ENCODE measurements at places on chromosomes 13 and 19.

GRCh38 chr13:75587679-75588078 lies 38.1 kb downstream of the UCHL3 start:
- no peak for DNase-seq

DNA sequence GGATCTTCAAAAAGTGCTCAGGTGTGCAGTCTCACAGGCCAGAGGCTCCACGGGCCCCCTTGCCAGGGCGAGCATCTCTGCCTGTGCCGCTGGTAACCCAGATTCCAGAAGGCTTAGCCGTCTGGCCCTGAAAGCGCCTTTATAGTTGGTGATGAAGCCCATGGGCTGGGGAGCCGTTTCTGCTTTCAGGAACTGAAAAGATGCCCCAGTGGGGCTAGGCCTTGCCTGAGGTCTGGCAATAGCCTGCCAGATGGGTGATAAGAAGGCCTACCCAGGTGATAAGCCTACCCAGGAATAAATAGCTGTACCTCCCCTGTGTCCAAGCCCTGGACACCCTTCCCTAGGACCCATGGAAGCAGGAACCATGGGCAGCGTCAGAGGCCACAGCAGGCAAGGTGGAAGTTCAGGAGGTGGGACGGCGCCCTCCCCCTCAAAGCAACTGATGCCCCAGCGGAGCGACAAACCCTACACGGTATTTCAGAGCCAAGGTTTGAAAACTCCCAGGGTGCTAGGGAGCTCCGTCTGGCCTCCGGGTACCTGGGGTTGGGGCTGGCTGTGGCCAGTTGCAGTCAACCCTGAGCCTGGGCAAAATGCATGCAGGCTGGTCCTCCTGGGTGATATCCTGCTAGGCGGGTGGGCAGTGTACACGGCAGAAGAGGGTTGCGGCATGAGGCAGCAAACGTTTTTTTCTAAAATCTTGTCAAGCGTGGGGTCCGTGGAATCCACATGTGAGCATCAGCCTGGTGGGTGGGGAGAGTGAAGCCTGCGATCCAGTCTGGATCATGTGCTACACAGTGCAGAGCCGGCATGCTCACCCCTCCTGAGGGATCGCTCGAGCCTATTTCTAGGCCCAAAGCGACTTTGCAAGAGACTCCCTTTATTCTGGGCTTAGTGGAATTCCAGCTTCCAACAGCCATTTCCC lies 45.3 kb downstream of the ACTN4 start:
- no peak for DNase-seq

DNA sequence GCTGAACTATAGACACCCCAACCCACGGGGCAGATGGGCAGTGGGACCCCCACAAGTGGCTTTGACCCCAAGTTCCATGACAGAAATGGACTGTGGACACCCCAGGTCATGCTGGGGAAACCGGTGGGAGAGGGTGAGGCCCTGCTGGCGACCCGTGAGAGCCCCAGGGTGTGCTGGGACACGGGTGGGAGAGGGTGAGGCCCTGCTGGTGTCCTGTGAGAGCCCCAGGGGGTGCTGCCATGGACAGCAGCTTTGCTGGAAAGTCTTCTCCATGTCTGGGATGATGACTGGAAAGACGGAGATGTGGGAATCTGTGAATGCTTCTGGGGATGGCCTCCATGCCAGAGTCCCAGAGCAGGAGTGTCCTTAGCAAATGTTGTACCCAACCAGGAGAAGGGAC lies 148.4 kb downstream of the URI1 start:
- no peak for DNase-seq

GRCh38 chr19:10567656-10568055 lies 1.1 kb downstream of the CDKN2D start:
- no peak for DNase-seq

DNA sequence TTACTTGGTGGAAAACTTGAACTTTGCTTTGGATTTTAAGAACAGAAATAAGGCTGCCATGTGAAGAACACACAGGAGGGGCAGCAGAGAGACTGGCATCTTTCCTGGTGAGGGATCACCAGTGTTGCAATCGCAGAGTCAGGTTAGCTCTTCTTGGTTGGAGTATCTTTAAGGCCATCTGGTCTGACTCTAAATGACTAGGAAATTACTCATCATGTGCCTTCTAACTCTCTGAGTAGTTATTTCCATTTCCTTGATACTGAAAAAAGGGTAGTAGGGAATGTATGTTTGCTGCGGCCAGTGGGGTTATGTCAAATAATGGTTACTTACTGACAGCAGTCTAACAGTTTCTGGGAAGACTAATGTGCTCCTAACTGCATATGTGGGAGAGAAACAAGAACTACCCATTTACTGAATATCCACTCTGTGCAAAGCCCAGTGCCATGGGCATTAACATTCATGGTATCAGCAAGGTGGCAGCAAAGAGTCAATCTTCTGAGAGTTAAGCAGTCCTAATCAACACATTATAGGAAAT lies 122.1 kb downstream of the COG6 start:
- DNase-seq: no peak

- DNase-seq: no peak
Measured at GRCh38 chr19:38840583-38840968, 9.0 kb upstream of the ECH1 start.

DNA sequence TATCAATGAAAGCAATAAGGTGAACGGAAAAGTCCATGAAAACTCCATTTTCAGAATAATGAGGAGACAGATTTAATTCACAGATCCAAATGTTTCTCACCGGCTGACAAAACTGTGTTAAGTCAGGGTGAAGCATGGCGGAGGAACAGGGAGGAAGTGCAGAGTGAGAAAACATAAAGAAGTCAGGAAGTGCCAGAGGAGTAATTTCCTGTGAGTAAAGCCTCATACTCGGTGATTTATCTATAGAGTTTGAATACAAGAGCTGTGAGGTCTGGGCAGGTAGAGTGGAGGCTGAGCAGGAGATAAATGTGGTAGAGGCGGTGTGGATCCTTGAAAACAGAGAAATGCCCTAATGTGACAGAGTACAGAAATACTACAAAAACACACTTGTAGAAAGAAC lies 11.4 kb downstream of the CARD8 start:
- DNase-seq: no peak

GRCh38 chr13:86174622-86175021 lies 375.4 kb upstream of the SLITRK6 start:
- no peak for DNase-seq

DNA sequence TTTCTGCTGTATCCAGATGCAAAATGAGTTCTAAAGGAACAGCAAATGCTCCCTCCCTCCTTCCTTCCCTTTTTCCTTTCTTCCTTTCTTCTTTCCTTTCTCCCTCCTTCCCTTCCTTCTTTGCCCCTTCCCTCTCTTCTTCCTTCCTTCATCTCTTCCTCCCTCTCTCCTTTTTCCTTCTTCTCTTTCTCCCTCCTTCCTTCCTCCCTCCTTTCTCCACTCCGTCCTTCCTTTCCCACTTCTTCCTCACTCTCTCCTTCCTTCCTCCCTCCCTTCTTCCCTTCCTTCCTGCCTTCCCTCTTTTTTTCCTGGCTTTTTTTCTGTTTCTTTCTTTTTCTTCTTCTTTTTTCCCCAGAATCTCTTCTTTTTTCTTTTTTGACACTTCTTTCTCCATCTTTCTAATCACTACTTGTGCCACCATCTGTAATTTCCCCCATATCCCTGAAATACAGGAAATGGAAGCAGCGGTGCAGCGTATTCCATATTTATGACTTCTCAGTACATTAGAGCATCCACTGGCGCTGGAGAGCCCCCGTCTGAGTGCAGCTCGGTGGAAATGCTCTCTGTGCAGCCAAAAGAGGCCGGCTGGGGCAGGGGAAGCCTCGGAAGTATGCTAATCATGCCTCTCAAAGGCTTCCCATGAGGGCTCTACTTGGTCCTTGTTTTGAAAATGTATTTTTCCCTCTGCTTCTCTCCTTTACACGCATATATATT lies 275.6 kb downstream of the TSHZ3 start:
- no peak for DNase-seq

- no peak for DNase-seq
Measured at GRCh38 chr13:97945792-97946419, 7.6 kb upstream of the IPO5 start.
